ENCODE measurements at places on chromosomes 2 and 18.

- peak; percentile 55 for DNase-seq
Observed at GRCh38 chr2:224948859-224949258, 93.4 kb downstream of the DOCK10 start.

DNA sequence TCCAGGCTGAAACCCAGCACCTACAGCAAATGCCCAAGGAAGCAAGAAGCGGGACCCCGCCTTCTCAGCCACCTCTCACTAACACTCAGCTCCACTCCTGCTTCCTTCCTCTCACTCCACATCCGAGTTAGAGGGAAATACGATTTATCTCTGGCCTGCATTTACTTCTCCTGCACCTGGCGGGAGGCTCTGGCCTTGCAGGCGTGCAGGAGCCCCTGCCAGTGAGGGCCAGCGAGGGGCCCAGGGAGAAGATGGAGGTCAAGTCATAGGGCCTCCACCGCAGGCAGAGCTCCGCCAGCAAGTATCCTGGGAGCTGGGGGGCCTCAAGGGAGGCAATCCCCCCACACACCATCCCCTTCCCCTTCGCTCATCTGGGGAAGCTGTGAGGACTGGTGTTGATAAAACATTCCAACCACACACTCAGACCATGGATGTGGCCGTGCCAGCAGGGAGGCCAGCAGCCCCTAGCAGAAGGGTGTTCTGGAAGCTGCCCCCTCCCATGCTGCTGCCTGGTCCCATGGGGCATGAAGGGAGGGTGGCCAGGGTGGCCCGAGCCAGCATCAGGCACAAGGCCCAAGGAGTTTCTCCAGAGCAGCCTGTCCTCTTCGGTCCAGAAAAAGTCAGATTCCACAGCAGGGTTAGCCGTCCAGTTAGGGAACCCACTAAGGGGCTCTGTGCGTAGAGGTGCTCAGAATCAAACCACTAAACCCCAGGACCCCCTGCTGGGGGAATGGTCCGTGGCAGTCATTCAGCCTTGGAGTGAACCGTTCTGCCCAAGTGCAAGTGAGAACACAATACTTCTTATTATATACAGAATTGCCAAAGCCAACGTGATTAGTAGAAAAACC is 91.2 kb downstream of the HDAC4 start:
- no peak for DNase-seq

DNA sequence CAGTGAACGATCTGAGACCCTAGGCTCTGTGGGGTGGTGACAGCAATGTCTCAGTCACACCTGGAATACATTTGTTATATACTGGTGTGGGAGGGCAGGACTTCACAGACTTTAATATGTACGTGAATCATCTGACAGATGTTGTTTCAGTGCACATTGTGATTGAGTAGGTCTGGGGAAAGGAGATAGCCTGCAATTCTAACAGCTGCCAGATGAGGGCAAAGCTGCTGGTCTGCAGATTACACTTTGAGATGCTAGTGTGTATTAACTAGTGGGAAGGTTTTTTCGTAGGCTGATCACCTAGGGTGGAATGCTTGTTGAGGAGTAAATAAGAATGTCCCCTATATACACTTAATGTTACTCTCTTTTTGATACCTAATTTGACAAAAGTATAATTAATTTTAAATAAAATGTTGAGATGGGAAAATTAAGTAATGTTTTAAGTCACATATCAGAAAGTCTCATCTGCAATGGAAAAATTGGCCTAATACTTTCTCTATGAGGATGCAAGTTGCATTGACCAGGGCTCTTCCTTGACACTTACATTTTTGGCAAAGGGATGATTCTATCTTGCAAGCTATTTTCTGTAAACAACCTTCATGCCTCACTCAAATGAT is 496.9 kb upstream of the HNMT start:
- peak; percentile 2 for DNase-seq

DNA sequence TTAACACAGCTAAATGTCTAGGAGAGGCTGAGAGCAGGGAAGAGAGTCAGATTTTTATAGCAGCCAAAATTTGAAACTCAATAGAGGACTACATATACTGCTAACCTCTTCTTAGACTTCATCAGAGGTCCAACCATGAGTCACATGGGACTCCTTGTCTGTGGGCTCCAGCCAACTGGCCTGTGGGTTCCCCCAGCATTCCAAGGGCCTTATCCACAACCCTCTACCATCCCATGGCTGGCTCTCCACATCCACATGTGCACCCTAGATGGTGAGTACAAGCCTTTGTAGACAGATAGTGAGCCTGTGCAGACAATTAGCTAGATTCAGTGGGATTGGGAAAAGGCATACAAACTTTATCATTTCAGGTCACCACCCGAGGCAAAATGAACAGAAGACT is 901.9 kb upstream of the ZEB2 start:
- no peak for DNase-seq

- no peak for DNase-seq
Observed at GRCh38 chr2:218429911-218430692, 11.2 kb downstream of the VIL1 start.

- peak; percentile 76 for DNase-seq
Observed at GRCh38 chr2:47221039-47221438, 65.9 kb upstream of the STPG4 start.

DNA sequence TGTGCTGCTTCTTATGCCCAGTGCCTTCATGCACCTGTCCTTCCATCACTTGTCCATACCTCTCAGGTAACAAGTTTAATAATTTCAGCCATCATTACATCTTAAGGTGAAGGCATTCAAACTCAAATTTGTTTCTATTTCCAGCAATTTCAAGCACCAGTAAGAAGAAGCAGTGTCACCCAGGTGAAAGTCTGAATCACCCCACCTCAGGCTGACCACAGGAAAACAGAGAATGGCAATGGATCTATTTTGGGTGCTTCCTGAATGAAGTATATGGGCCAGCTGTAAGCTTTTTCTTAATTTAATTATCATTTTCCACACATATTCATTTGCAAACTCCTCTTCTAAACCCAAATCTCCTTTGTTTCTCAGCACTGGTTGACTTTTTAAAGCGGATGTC is 372.7 kb upstream of the SOX11 start:
- no peak for DNase-seq

- DNase-seq = no peak
Observed at GRCh38 chr2:178827739-178828485, 20.7 kb upstream of the TTN start.

DNA sequence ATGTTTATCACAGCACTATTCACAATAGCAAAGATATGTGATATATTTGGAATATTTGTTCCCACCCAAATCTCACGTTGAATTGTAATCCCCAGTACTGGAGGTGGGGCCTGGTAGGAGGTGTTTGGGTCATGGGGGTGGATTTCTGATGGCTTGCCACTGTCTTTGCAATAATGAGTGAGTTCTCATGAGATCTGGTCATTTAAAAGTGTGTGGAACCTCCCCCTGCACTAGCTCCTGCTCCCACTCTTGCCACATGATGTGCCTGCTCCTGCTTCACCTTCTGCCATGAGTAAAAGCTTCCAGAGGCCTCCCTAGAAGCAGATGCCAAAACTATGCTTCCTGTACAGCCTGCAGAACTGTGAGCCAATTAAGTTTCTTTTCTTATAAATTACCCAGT is 72.2 kb upstream of the DYNC1I2 start:
- DNase-seq = no peak

- no peak for DNase-seq
Observed at GRCh38 chr18:68519336-68519735, 195.6 kb downstream of the TMX3 start.

DNA sequence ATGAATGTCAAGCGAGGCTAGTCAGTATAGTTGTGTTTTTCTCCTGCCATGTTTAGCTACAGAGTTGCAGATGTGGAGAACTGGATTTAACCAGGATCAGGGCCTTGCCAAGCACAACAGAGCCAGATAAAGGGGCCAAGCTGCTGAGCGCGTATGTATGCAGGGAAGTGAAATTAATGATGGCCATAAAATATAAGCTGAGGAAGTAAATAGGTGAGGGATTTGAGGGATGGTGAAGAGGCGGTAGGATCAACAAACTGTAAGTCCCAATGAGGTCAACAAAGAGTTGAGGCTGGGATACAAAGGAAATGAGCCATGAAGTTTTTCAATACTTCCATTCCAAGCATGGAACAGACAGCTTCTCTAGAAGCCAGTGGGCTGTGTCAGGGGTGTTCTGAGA is 10.6 kb downstream of the LRP2 start:
- DNase-seq = no peak

DNA sequence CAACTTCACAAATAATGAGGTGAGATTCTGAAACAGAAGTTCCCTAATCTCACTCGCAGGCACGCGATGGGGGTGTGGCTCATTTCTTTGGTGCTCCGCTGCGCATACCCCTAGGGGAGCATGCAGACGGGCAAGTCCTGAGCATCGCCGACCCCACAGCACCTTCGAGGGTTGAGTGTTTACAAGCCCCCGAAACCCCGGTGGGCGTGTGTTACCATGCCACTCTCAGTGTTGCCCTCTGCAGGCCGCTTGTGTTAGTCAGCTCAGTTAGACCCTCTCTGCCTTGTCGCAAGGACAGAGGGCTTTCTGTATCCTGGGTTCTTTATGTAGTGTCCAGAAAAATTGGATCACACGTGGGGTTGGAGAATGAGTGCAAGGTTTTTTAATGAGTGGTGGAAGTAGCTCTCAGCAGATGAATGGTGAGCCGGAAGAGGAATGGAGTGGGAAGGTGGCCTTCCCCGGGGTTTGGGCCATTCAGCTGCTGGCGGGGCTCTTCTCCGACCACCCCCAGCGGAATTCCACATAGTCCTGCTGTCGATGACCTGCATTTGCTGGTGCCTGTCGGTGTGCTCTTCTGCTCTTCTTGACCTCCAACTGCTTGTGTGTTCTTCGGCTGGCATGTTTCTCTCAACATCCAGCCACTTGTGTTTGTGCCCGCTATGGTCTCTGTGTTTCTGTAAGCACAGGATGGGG is 191.3 kb downstream of the RPRM start:
- no peak for DNase-seq

DNA sequence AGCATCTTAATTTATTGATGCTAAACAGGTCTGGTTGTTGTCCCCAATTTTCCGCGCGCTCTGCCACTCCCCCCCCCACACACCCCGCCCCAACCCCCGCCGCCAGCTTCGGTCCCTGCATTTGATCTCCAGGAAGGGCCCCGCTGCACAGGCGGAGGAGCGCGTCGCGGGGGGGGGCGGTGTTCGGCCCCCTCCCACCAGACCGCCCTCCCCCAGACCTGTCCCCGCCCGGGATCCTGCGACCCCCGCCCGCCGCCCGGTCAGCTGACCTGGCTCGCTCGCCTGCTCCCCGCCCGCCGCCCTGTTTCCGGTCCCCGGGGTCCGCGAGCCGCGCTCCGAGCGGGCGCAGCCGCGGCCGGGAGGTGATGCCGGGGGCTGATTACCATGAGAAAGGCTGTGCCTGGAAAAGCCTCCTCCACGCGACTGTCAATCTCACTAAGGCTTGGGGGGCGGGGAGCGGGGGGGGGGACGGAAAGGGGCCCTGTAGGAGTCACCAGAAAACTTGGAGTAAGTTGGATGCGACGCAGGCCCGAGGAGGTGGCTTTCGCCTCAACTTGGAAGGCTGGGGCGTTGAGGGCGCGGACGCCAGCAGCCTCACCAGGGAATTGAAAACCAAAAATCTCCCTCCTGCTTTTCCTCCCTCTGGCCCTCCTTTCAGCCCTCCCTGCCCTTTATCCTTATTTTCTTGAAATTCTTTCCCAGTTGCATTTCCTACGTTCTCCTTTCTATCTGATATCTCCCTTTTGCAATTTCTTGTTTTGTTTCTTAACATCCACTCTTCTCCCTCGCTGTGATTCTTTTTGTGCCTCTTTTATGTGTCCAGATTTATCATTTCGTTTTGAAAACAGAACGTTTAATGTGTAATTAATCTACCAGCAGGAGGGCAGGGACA is 4.4 kb upstream of the ZEB2 start:
- no peak for DNase-seq

GRCh38 chr2:196546151-196546919 is 93.2 kb upstream of the CCDC150 start:
- DNase-seq = no peak

- DNase-seq = no peak
Observed at GRCh38 chr2:83900862-83901261, 558.2 kb downstream of the SUCLG1 start.

DNA sequence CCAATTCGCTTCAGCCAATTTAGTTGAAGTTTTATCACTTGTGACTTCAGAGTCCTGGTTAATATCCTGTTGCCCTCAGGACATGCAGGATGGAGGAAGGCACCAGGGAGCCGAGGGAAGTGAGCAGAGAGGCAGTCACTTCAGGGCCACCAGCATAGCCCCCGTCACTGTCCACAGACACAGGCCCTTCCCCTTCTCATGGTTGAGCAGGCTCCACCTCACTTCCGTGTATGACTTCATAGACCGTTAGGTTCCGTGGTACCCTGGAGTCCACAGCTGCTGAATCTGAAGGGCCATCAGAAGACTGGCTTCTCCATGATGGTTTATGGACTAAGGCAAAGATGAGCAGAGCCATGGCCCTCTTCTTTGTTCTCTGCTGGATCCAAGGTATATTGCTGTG is at the start of gene C2orf92:
TSS of gene C2orf92 (plus strand) at position 266 of the 400 bp plus-strand sequence. CDS start at position 342, 76 bp downstream.
- DNase-seq = no peak

DNA sequence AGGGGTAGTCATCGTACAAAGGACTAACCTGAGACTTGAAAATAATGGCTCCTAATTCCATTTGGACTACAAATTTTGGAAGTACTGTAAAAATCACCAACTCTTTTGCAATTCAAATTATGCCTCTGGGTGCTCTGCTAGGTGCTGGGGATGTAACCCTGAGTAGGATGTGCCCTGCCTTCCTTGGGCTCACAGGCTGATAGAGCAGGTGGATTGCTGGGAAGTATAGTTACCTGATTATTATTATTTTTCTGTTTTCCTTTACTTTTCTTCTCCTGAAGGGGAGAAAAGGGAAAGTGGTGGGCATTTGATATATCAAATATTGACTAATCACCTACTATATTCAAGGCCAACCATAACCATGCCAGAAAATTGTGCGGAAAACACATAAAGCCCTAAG is 119.3 kb upstream of the RIOK3 start:
- DNase-seq = no peak

DNA sequence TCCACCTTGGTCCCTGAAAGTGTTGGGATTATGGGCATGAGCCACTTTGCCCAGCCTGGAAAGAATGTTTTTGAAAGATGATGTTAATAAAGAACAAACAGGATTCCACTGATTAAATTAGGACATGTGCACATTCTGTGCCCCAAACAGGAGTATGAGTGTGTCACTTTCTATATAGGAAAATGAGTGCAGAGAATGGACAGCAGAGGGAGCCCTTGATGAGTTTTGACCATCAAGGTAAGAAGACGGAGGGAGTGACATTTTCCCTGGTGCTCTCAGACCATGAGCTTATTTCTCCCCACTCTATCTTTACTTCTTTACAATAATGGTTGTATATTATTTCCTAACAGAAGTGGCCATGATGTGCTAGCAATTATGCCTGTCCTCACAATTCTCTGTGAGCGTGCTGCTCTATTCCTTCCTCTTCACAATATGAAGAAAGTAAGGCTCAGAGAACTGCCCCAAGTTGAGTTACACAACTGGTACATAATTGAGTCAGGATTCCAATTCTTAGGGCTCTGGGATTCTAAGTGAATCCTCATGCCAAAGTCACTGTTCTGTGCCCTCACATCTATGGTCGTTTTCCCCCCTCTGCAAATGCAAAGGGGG is 20.6 kb downstream of the RPL37A start:
- DNase-seq = peak; percentile 44

Data from hepatic stellate cell (primary cell).